CD4-positive, alpha-beta T cell treated with Interleukin-12 subunit alpha and Interleukin-12 subunit beta, for 1 hour (primary cell): ENCODE measurements at places on chromosomes 2 and 18.

- DNase-seq, result peak; percentile 56
Observed at GRCh38 chr18:13437796-13438506, 219.4 kb downstream of the LDLRAD4 start.

DNA sequence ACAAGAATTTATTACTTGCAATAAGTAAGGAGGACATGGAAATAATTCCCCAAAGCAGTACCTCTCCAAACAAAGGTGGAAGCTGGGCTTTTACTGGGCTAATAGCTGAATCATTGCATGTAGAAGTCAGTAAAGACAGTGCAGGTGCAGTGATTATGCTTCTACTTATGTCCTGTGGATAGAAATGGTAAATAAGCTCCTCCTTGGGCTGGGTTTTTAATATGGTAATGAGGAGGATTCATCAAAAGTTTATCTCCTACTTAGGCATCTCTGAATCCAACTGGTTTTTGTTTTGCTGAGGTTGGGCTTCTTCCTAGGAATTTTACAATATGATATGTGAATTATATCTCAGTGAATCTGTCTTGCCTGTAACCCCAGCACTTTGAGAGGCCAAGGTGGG, 297.4 kb upstream of the MC4R start:
- no peak for DNase-seq

DNA sequence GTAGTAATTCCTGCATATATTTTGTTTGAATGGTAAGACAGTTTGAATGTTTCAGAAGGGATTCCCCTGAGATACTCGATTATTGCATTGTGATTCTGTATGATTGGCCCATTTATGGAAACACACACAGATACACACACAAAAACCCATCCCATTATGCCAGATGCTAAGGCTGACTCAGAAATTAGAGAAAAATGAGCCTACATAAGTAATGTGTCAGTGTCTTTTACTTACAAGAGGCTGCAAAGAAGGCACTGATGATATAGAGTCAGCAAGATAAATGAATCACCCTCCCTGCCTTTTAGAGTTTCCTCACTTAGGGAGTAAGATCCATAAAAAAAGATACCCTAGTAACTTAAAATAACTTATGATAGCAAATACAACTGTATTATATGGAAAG, 1481.1 kb upstream of the ACVR2A start:
- DNase-seq, result no peak

- no peak for DNase-seq
Observed at GRCh38 chr2:233234264-233234663, 17.2 kb upstream of the ATG16L1 start.

DNA sequence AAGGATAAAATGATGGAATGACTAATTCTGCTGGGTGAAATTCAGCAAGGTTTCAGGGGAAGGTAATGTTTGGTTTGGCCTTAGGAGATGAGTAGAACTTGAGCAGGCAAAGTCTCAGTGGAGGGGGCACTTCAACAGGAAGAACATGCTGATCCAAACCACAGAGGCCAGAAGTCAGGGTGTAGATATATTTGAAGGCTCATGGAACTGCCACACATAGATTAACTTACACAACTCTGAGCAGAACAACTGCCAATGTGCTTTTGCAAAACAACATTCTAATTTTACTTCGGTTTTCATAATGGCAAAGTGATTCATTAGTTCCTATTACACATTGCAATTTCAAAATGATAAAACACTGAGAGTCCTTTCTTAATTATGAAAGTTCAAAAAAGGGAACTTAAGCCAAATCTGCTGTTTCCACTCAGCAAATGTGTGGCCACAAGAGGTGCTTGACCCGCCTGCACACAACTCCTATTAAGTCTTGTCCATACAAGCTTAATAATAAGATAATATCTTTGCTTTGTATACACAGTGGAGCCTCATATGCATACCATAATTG, 284.8 kb downstream of the MREG start:
- no peak for DNase-seq

DNA sequence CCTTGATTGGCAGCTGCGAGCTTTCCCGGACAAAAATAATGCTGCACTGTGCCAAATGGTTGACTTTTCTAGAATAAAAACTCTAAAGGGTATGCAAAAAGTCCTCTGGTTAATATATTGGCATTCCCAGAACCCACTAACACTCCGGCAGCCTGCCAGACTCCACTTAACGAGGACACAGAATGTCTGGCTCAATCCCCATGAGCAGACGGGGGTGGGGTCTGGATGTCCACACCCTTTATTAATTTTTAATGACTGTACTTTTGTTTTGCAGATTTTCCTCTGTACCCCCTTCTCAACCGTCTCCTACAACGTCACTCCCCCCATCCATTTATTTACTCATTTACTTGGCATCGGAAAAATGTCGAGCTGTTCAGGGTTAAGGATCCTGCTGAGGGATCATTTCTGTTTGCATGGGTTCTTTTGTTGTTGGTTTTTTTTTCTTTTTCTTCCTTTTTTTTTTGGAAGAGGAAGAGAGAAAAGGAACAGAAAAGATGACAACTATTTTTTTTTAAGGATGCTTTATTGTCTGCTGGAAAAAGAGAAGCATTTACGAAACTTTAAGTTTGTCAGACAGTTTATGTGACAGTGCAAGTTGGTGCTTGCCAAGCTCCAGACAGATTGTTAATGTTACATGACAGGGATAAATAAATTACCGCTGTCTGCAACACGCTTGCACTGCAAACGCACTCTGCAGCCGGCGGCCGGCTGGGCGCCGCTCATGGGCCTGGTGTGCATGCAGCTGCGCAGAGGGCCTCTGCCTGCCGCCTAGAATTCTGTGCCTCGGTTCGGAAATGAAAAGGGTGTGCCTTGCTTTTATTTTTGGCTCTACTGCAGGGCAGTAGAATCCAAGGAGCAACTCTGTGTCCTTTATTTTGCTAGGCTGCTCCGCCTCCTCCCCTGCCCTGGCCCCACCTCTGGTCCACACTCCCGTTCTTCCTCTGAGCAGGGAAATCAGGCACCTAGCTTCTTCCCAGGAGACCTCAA, 3.6 kb downstream of the LDLRAD4 start:
- no peak for DNase-seq

- DNase-seq, result no peak
Observed at GRCh38 chr18:9561759-9562158, 52.6 kb downstream of the PPP4R1 start.

DNA sequence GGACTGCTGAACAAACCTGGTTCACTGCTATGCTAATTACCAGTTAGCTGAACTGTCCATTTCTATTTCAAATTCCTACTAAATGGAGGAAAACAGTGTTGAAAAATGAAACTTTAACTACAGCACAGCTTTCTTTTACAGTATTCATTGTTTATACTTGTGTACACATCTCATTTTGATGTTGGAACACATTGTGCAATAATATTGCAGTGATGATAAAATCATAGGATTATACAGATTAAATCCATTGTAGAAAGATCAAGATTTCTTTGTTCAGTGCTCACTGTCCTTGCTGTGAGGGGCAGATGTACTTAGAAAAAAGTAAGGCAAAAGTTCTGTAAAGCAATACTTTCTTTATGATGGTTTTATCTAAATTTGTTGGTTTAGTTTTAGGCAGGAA, 1055.1 kb downstream of the LRP1B start:
- no peak for DNase-seq

DNA sequence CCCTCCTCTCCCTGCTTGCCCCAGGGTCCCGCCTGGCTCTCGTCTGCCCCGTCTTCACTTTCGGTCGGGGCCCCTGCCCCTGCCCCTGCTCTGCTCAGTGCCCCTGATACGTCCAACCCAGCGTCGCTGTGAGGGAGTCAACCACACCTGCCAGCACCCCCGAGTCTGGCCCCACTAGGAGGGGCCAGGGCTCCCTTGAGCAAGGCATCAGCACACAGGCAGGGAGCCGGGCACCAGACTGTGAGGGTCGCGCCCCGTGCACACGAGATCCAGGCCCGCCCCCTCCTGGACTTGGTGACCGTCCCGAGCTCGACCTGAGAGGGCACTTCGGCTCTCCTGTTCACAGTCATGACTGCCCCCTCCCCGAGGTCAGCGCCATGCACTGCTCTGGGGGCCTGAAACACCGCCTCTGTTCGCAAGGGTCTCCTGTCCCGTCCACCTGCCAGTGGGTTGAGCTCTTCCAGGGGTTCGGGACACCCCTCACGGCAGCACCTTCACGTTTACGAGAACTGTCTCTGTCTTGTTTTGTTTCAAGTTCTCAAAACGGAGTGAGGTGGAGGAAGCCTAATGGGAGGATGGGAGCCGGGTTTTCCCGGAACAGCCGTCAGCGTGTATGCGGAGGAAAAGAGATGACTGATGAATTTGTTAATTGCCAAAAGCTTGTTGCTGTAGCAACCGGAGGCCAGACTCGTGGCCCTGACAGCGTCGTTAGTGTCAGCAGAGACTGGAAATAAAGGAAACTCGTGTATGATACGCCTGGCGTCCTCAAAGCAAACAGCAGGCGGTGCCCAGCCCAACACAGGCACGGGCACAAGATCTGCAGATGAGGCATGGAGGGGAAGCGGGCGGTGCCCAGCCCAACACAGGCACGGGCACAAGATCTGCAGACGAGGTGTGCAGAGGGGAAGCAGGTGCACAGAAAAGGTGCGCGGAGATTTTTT, 48.2 kb upstream of the KCNG2 start:
- no peak for DNase-seq

DNA sequence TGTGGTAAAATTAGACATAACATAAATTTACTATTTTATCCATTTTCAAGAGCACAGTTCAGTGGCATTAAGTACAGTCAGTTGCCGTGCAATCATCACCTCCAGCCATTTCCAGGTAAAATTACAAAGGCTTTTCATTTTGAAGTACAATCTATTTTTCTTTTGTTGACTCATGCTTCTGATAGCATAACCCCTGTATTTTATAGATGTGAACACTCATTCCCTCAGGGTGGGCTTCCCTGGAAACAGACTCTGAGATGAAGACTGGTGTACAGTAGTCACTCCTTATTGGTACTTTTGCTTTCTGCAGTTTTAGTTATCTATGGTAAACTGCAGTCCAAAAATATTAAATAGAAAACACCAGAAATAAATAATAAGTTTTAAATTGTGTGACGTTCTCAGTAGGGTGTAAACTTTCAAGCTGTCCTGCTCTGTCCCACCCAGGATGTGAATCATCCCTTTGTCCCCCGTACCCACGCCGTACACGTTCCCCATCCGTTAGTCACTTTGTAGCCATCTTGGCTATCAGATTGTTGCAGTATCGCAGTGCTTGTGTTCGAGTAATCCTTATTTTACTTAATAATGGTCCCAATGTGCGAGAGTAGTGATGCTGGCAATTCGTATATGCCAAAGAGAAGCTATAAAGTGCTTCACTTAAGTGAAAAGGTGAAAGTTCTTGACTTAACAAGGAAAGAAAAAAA, 41.1 kb upstream of the NAB1 start:
- no peak for DNase-seq

DNA sequence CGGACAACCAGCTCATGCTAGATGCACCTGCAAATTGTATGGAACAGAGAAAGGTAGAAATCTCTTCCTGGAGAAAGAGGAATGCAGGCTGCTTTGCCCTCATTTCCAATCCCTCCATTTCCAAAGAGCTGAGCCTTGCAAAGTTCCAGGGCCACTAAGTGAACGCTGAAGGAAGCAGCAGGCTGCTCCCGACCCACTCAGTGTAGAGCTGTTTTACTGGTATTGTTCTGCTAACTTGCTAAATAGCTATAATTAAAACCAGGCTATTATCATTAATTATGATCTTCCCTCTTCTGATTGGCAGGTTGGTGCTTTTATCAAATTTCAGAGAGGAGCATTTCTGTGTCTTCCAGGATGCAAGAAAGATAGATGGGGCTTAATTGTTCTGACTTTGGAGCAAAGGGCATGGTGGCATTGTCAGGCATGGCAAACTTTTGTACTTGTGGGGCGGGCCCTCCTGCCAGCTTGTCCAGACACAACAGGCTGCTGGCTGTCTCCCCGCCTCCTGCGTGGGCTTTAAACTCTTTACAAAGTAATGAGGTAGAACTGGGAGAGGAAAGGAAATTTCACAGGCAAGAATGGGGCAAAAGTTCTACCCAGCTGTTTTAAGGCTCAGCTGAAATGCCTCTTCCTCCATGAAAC, 40.2 kb downstream of the ALK start:
- no peak for DNase-seq

GRCh38 chr2:238157506-238158017, 1.2 kb upstream of the ERFE start:
- no peak for DNase-seq

DNA sequence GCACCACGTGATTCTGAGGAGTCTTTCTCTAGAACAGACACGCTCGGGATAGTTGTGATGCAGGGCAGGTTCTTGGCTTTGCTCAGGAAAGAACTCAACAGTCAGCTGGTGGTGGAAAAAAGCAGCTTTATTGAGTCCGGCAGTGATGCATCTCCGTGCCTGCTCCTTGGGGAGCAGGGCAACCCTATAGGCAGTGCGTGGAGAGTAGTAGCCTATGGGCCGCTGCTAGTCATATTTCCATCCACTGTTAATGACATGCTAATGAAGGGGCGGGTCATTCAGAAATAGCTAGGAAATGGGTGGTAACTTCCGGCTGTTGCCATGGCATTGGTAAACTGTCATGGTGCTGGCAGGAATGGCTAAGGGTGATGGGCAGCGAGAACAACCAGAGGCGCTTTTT, 11.6 kb upstream of the ACKR3 start:
- no peak for DNase-seq

- no peak for DNase-seq
Observed at GRCh38 chr2:12396699-12397098, 320.0 kb upstream of the TRIB2 start.

GRCh38 chr2:55883357-55883756, 40.2 kb downstream of the EFEMP1 start:
- no peak for DNase-seq

DNA sequence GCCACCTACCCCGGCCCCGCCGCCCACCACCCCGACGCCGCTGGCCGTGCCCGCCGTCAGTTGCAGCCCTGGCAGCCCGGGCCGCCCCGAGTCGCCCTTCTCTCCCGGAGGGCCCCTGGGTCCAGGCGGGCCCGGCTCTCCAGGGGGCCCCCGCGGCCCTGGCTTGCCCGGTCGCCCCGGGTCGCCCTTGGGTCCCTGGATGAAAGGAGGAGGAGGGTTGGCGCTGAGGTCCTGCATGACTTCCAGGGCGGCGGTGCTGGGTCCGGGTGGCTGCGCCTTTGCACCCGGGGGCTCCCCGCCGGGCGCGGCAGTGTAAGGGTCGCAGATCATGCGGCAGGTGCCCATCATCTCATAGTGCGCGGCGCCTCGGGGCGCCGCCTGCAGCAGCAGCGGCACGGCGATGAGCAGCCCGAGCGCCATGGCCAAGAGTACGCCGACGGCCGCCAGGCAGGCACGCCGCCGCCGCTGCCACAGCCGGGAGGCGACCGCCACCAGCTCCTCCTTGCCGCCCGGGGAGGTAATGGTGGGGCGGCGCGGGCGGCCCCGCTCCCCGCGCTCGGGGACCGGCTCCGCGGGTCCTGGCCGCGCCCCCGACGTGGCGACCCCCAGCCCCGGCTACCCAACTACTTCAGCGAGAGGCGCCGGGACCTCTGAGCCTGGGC, 570 bp downstream of the C1QL2 start:
- DNase-seq, result no peak

GRCh38 chr2:120630031-120630701, 105.5 kb upstream of the GLI2 start:
- no peak for DNase-seq

- no peak for DNase-seq
Observed at GRCh38 chr2:84989927-84990326, 19.0 kb downstream of the KCMF1 start.

GRCh38 chr2:185255566-185255965, 483.0 kb upstream of the FSIP2 start:
- DNase-seq, result no peak

- no peak for DNase-seq
Observed at GRCh38 chr18:79510046-79510685, 114.4 kb downstream of the NFATC1 start.
